ENCODE measurements at places on chromosomes 2 and 18.

- no peak for DNase-seq
Observed at GRCh38 chr2:215928086-215928485, 85.3 kb downstream of the MREG start.

GRCh38 chr2:201908901-201909300 is 102.6 kb downstream of the CDK15 start:
- no peak for DNase-seq

DNA sequence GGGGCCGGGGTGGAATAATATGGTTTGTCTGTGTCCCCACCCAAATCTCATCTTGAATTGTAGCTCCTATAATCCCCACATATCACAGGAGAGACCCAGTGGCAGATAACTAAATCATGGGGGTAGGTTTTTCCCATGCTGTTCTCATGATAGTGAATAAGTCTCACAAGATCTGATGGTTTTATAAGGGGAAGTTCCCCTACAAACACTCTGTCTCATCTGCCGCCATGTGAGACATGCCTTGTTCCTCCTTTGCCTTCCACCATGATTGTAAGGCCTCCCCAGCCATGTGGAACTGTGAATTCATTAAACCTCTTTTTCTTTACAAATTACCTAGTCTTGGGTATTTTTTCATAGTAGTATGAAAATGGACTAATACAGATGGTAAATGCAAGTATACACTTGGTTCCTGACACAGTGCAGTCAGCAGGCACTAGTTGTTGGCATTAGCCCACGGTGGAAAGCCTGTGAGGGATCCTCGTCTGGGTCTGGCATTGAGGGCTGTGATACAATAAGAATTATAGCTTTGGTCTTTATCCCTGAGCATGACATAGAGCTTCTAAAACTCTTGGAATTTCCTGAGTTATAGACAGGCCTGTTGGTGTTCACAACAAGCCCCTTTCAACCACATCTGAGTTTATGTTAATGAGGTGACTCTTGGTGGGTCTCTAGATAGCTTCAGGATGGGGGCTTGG is 135.8 kb downstream of the CABLES1 start:
- DNase-seq, result no peak

- no peak for DNase-seq
Observed at GRCh38 chr18:64273724-64274123, 124.8 kb upstream of the LINC00305 start.
